ENCODE measurements at places on chromosomes 13 and 19.

DNA sequence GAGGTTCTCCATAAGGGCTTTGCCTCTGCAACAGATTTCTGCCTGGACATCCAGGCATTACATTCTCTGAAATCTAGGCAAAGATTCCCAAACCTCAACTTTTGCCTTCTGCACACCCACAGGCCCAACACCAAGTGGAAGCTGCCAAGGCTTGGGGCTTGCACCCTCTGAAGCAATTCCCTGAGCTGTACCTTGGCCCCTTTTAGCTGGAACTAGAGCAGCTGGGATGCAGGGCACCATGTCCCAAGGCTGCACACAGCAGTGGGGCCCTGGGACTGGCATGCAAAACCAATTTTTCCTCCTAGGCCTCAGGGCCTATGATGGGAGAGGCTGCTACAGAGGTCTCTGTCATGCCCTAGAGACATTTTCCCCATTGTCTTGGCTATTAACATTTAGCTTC lies 943.2 kb downstream of the PCDH17 start:
- H3K4me3 ChIP-seq = no peak overlapping the region
- DNase-seq = no peak
- H3K4me1 ChIP-seq = no peaks in the 10 kb centered on the region
- no peaks in the 10 kb centered on the region for H3K27me3 ChIP-seq

GRCh38 chr19:1851654-1852580 lies 3.6 kb upstream of the REXO1 start:
- peaks cover 20% of the 10 kb centered on the region for H3K4me1 ChIP-seq
- peak; percentile 85 for DNase-seq
- H3K36me3 ChIP-seq = no peaks in the 10 kb centered on the region
- H3K27me3 ChIP-seq = no peaks in the 10 kb centered on the region
- peak overlapping the region; percentile 91 for H3K27ac ChIP-seq

- peak overlapping the region; percentile 52 for H3K27ac ChIP-seq
- H3K27me3 ChIP-seq = no peaks in the 10 kb centered on the region
Observed at GRCh38 chr13:40178130-40178529, 488.3 kb downstream of the FOXO1 start.

DNA sequence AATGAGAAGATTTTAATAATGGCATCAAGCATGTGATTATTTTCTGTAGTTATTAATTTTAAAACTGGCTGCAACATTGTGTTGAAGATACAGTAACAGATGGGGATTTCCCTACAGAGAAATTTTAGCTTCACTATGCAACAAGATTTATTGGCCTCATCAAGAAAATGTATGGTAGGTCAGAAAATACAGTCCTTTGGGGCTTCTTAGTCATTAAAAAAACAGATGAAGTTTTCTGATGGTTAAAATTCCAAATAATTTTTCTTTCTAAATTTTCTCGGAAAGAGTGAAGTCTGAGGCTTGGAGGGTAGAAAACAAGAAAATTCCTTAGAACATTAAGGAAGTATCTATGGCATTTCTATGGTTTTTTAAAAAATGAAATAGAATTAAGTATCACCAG lies 1790.8 kb upstream of the PCDH20 start:
- no peak overlapping the region for H3K27ac ChIP-seq
- H3K36me3 ChIP-seq = no peaks in the 10 kb centered on the region
- no peaks in the 10 kb centered on the region for H3K4me1 ChIP-seq
- DNase-seq = no peak
- no peak overlapping the region for H3K4me3 ChIP-seq
- H3K27me3 ChIP-seq = no peaks in the 10 kb centered on the region

Data from naive thymus-derived CD8-positive, alpha-beta T cell (primary cell).